ENCODE measurements at places on chromosomes 1 and 21.

DNA sequence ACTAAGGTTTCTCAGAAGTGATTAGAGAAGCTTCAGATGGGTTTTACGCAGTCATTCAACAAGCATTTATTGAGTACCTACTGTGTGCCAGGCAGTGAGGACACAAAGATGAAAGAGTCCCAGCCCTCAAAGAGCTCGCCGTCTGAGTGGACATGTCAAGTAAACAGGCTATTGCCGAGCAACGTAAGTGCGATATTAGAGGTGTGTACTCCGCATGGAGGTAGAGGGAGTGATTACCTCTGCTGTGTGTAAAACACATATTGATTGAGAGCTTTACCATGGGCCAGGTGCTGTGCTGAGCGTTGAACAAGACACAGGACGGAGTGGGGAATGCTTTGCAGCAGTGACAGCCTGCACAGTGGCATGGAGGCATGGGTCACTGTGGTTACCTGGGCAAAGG, 49.5 kb upstream of the GPR37L1 start:
- DNase-seq: no peak

DNA sequence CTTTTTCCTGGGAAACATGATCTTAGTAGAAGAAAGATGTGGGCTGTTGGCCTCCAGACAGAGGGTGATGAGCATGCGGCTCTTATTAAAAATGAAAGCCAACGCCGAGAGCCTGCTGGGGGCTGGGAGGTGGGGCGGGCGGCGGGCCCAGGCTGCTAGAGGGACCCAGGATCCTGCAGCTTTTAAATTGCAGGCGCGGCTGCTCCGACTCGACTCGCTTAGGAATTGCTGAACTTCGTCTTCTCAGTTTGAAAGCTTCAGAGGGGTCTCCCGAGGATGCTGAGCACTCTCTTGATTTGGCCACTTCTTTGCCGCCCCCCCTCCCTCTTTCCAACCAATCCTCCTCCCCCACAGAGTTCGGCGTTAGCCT, 1.2 kb downstream of the AGPAT3 start:
- peak; percentile 47 for DNase-seq

DNA sequence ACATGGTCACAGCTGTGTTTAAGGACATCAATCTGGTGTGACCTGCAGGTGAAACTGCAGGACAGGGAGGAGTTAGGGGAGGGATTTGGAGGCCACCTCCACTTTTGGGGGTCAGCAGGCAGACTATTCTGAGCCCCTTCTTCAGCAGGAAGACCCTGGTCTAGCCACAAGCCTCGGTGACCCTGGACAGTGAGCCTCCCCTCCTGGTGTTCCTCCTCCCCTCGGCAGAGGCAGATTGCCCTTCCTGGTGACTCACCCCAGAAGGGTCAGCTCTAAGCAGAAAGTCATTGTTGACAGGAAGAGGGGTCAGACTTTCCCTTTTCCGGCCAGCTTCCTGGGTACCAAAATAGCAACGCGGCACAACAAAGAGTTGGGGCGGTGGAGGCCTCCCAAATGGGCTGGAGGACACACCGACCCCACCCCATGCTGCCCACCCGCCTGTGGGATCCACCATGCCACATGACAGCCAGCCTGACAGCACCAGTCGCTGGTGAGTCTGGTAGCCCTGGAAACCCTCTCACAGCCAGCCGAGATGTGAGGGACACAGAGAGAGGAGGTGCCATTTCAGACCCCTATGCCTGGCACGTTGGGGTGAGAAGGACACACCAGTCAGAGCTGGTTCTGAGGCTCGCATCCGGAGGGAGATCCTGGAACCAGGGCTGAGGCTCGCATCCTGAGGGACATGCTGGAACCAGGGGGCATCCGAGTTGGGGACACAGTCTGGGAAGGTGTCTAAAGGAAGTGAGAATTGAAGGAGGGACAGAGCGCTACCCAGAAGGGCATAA, 14.7 kb upstream of the CSF1 start:
- DNase-seq: peak; percentile 81

GRCh38 chr1:8625981-8626898, 191.2 kb downstream of the RERE start:
- peak; percentile 92 for DNase-seq

- DNase-seq: no peak
These were observed 51.5 kb upstream of the ATP5PO start for GRCh38 chr21:33967086-33967571.

GRCh38 chr1:171590022-171590421, 32.0 kb upstream of the MYOCOS start:
- peak; percentile 14 for DNase-seq

DNA sequence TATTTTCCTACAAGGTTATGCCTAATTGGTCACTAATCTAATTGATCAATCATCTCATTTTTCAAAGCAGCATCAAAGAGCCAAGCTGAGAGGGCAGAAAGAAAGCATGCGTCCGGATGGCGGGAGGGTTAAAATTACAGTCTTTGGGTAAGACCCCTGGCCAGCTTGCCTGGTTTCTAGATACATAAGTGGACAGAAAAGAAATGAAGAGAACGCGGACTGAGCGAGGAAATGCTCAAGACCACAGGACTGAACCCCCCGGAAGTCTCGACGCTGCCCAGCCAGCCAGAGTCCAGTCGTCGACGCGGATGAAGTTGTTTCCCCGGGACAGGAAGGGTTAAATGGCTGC, 297.2 kb downstream of the OMA1 start:
- DNase-seq: no peak

DNA sequence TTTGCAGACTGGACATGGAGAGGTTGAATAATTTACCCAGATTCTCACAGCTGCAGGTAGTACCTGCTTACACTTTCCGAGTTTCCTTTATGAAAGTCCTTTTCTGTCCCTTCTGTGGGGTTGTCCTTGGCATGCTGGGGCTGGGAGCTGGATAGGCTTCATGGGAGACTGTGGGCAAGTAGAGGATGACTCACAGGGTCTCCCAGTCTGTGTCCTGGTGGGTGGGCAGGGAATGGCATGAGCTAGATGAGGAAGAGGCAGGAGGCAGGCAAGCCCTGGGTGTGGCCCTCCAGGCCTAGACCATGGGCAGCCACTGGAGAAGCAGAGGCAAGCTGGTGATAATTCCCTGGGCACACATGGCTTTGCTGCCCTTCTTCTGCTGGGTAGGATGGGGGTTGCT, 80.6 kb downstream of the NAV1 start:
- DNase-seq: peak; percentile 37

DNA sequence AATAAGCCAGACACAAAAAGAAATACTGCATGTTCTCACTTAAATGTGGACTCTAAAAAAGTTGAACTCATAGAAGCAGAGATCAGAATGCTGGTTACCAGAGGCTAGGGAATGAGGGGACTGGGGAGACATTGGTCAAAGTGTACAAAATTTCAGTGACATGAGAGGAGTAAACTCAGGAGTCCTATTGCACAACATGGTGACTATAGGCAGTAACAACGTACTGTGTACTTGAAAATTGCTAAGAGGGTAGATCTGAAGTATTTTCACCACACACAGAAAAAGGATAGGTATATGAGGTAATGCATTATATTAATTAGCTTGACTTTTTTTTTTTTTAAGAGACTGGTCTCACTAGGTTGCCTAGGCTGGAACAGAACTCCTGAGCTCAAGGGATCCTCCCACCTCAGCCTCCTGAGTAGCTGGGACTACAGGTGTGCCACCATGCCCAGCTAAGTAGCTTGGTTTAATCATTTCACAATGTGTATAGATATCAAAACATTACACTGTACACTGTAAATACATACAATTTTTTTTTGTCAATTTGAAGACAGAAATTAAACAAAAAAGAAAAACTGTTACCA, 7.4 kb downstream of the ZNF496 start:
- no peak for DNase-seq

DNA sequence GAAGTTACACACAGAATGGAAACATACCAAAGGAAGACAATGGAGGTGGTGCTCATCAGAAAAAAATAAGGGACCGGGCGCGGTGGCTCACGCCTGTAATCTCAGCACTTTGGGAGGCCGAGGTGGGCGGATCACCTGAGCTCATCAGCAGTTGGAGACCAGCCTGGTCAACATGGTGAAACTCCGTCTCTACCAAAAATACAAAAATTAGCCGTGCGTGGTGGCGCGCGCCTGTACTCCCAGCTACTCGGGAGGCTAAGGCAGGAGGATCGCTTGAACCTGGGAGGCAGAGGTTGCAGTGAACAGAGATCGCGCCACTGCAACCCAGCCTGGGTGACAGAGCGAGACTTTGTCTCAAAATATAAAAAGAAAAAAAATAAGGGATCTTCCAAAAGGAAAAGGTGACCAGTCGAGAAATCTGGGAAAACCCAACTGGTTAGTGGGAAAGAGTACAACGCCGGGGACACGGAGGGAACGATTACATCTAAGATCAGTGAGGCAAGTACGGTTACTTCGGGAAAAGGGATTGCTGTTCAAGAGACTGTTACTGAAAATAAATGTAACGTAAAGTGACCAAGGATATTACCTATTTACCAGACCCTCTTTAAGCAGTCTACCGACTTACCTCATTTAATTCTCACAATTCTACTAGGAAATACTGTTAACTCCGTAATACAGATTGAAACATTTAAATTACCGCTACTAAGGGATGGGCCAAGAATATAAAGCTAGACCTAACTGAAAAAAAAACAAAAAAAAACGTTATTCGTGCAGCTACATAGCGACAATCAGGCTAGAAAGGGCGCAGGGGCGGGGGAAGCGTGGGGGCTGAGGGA, 822 bp downstream of the CCT3 start:
- DNase-seq: peak; percentile 36

- peak; percentile 100 for DNase-seq
These were observed 42.1 kb upstream of the TP53BP2 start for GRCh38 chr1:223887747-223888418.

DNA sequence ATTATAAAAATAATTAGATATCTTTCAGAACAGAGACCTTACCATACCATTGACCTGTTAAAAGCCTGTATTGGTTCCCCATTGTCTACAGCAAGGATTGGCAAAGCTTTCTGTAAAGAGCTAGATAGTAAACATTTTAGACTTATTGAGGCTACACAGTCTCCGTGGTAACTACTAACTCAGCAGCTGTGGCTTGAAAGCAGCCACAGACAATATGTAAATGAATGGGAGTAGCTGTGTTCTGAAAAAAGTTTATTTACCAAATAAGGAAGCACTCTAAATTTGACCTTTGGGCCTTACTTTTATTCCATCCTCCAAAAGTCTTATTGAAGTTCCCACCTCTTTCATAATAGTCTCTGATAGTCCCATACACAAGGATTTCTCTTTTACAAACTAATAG, 39.7 kb downstream of the NUP210L start:
- DNase-seq: no peak

- no peak for DNase-seq
These were observed 1.2 kb downstream of the PTP4A2 start for GRCh38 chr1:31936981-31937299.

DNA sequence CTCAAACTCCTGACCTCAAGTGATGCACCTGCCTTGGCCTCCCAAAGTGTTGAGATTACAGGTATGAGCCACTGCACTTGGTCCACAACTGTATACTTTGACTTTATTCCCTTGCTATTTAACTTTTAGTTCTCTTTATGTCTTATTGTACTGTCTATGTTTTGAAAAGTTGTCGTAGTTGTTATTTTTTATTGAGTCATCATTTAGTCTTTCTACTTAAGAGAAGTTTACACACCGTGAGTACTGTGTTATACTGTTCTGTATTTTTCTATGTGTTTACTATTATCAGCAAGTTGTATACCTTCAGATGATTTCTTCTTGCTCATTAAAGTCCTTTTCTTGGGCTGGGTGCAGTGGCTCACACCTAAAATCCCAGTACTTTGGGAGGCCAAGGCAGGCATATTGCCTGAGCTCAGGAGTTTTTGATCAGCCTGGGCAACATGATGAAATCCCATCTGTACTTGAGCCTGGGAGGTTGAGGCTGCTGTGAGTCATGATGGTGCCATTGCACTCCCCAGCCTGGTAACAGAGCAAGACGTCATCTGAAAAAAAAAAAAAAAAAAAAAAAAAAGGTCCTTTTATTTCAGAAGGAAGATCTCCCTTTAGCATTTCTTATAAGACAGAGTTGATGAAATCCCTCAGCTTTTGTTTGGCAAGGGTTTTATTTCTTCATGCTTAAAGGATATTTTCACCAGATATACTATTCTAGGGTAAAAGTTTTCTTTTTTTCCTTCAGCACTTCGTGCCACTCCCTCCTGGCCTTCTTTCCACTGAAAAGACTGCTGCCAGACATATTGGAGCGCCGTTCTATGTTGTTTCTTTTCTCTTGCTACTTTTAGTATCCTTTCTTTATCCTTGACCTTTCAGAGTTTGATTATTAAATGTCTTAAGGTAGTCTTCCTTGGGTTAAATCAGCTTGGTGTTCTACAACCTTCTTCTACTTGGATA, 47.6 kb downstream of the TNFSF18 start:
- DNase-seq: peak; percentile 84

DNA sequence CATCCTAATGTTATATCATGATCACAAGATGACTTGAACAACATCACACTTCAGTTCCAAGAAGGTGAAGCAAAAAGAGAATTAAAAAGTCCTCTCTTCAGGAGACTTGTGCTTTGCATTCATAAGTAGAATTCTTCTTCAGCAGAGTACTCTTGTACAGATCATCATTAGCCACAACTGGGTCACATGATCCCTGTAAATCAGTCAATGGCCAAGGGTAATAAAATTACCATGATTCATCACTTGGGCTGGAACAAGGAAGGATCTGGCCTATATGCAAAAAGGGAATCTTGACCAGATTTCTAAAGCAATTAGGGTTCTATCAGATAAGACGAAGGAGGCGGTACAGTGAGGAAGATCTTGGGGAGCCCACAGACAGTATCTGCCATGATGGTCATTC, 458.0 kb upstream of the DEPDC1 start:
- DNase-seq: no peak

GRCh38 chr1:183218971-183219615, 33.0 kb downstream of the LAMC2 start:
- DNase-seq: no peak

DNA sequence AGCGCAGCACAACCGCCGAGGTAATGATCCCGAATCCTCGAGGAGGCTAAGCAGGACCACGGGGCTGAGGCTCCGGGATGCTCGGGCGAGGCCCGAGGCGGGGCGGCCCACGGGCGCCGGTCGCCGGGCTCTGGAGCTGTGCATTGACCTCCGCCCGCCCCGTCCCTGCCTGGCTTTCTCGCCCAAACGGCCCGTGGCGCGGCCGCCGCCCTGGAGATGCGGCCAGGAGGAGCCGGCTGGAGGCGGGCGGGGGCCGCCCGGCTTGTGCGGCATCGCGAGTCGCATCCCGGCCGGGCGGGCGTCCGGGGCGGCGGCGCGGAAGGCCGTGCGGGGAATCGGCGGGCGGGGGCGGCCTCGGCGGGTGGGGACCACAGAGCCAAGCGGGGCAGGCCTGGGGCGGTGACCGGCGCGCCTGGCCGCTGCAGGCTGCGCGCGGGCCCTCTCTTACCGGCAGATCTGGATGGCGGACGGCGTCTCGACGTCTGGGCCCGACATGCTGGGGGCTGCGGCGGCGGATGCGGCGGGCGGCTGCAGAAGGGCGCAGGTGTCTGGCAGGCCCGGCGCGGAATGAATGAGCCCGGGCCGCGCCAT, 663 bp downstream of the ACOT7 start:
- no peak for DNase-seq

Data from ELR (cell line).